Heart right ventricle (tissue), 16 donors: ENCODE measurements at places on chromosomes 2 and 18.

- no peak for DNase-seq
Measured at GRCh38 chr2:236525411-236525997, 44.1 kb upstream of the ACKR3 start.

DNA sequence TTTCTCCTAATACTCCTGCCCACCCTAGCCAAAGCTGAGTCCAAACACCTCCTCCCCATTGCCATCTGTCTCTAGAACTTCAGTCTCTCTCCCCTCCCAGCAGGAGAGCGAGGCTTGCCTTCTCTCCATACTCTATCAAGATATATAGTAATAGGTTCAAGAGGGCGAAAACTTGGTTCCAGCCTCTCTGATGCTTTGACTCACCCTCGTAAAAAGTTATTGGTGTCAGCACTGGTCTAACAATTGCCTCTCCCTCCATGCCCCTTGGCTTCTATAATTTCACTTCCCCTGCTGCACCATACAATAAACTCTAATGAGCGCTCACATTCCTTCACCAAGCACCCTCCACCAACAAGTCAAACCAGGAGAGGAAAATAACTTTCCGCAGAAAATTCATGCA is 797.3 kb downstream of the BCL11A start:
- no peak for DNase-seq

DNA sequence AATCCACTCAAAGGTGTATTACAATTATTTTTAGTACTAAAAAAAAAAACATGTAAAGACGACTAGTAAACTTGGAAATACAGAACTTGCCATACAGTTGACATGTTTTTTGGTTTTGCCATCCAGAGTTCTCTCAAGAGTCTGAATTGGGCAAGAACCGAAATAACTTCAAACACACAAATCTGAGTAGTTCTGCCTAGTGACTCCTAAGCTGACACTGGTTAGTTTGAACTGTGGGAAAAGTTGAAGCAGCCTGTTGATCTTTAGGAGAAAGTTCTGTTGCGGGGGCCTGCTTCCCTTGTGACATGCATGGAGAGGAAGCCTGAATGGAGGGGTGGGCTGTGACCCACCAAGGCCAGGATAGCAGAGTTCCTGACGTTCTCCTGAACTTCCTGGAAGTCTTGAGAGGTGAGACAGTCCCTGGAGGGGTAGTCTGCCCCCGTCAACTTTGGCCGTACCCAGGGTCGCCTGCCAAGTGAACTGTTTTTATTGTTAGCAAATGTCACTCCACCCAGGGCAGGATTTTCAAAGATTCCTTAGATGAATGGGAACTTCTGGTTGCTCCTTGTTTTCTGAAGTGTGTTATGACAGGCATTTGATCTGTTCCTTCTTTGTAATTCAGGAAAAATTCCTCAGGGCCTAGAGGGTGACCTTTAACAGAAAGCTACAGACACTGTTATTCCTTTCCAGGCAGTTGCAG is 85.6 kb upstream of the SPTBN1 start:
- peak; percentile 51 for DNase-seq

- DNase-seq: no peak
Measured at GRCh38 chr2:9388199-9388681, 35.1 kb downstream of the ITGB1BP1 start.

GRCh38 chr2:117127680-117128079 is 686.8 kb upstream of the DDX18 start:
- no peak for DNase-seq

- no peak for DNase-seq
Measured at GRCh38 chr2:21804151-21804550, 680.4 kb downstream of the TDRD15 start.

- no peak for DNase-seq
Measured at GRCh38 chr2:156486147-156486546, 50.0 kb downstream of the GPD2 start.

- no peak for DNase-seq
Measured at GRCh38 chr2:172358691-172359556, 68.5 kb upstream of the ITGA6 start.

- no peak for DNase-seq
Measured at GRCh38 chr2:239259603-239260298, 141.1 kb downstream of the HDAC4 start.

GRCh38 chr18:24754583-24755253 is 294.3 kb downstream of the HRH4 start:
- DNase-seq: no peak

GRCh38 chr2:45836316-45836715 is 184.8 kb downstream of the PRKCE start:
- DNase-seq: no peak

DNA sequence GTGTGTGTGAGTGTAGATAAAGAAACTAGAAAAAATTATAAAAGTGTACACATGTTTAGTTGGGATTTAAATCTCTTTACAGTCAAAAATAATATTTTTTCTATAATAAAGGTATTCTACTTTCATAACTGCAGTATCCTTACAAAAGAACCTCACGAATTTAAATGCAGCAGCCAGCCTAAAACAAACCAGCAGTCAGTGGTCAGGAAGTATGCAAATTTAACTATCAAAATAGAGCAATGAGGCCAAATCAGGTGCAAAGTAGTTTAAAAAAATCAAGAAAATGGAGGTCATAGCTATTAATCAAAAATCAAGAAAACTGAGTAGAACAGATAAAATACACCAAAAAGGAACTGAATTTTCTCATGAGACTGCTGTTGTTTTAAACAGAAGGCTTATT is 407.1 kb downstream of the CDH19 start:
- DNase-seq: no peak

DNA sequence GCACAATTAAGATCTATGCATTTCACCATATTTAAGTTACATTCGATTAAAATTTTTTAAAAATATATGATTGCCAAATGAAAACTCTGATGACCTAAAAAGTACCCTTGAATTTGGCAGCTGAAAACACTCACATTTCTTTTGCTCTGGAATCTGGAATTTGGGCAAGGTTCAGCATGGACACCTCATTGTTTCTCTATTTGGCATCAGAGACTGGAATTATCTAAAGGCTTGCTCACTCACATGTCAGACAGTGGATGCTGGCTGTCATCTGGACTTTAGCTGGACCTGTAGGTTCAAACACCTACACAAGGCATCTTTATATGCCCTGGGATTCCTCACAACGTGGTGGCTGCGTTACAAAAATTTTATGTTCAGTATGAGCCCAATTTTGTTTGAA is 16.1 kb downstream of the MBOAT2 start:
- DNase-seq: no peak

DNA sequence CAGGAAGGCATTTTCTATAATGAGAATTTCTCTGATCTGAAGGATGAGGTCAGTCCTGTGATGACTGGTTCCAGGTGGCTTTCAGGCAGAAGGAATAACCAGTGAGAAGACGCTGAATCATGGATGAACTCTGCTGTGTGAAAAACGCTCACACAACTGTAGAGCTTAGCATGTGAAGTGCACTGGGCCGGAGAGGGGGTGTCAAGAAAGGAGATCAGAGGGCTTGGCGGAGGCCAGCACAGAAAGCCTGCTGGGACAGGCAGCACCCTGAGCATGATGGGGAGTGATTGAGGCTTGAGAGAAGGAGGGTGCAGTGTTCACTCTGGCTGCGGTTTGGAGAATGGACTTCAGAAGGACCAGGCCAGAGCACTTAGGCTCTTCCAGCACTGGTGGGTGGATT is 236.5 kb downstream of the TPGS2 start:
- DNase-seq: no peak

- DNase-seq: no peak
Measured at GRCh38 chr18:24499814-24500213, 39.4 kb downstream of the HRH4 start.

DNA sequence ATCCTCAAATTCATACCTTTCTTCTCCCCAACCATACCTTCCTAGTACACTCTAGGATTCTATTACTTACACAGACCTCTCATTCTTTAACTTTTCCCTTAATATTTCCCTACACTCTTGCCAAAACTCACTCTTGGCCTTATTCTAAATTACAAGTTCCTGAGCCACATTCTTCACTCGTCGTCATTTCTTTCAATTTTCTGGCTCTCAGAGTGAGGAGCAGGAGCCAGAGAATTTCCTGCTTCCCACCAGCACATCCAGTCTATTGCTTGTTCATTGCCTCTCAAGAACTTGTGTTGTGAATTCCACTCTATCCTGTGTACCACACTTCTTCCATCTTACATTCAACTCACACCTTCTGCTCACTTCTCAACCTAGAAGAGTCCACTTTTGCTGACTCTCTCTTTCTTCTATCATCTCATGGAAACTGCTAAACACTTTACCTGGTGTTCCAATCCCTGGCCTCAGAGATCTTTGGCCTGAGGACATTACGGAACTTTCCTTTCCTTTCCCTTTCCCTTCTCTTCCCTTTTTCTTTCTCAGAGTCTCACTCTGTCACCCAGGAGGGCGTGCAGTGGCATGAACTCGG is 171.6 kb downstream of the PLCL1 start:
- DNase-seq: no peak

DNA sequence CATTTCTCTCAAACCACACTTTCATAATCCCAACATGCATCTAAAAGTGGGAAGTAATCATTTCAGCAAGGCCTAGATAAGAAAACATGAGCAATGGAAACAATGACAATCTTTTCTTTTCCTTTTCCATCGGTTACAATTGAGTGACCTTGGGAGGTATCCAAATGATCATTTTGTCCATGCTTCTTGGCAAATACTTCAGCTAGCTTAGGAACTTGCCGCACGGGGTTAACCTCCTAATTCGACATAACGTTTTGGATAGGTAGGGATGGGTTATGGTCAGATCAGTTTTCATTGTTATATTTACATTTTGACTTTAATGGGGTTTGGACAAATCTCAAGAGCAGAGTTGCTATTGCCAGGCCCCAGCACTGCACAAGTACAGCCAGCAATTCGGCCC is 4.6 kb upstream of the PTPRM start:
- no peak for DNase-seq

DNA sequence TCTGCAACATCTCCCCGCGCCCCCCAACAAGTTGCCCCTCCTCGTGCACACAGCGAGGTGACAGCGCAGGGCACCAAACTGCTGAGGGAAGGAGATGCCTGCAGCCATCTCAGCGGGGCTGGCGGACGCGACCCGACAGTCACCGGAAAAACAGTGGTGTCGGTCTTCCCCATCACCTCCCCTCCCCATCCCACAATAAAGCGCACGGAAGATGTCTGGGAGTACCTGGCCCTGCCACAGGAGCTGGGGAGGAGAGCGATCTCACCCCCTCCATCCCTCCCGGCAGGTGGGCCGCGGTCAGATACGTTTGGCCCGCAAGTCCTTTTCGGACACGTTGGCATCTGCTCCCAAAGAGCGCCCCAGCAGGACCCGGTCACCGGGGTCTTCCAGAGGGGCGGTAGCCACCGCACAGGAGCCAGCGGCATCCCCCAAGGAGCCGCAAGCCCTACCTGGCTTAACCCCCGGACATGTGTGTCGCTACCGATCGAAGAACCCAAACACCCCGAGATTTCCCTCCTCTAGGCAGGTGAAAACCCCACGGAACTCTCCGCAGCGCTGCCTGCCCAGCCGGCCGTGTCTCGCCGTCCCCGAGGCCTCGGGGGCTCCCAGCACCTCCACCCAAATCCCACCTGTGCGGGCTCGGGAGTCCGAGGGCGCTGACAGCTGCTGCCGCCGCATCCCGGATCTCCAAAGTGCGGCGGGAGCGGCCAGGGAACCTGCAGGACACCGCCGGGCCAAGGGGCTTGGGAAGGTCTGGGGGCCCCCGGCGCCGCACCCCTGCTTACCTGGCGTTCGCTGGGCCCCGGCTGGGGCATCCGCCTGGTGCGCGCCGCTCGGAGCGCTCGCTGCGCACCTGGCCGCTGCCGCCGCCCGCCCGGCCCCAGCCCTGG is 657 bp downstream of the ATP8B1 start:
- DNase-seq: no peak

- DNase-seq: no peak
Measured at GRCh38 chr2:187171318-187171717, 276.7 kb downstream of the CALCRL start.
